MV-4-11 (cell line): ENCODE measurements at places on chromosomes 2 and 18.

DNA sequence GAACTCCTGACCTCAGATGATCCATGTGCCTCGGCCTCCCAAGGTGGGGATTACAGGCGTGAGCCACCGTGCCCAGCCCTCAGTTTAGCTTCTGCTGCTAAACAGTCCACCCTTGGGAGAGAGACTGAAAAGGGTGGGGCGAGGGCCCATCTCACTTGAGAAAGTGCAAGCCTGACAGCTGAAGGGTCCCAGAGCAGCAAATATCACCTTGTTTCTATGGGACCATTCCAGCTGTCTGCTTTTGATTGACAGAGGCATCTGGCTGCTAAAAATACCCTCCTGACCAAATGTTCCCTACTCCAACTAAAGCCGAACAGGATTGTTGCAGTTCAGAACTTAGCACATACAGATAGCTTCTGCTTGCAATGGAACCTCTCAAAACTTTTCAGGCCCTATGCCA is 436 bp upstream of the SMYD1 start:
- DNase-seq: no peak

- peak; percentile 85 for DNase-seq
Measured at GRCh38 chr2:238231251-238231793, 8.5 kb downstream of the HES6 start.

DNA sequence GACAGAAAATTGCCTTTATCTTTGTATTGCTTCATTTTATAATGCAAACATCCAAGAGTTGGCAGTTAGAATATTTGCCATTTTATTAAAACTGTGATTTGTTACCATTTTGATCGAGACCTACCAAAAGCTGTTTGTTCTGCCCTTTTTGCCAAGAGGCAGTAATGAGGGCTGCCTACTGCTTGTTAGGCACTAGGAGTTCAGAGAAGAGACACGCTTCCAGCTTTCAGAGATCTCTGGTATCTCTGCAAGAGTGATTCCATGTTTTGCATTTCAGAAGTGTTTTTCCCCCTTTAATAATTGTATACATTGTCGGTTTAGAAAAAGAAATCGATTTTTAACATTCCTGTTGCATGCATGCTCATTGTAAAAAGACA is 628 bp downstream of the MRPL30 start:
- DNase-seq: no peak

DNA sequence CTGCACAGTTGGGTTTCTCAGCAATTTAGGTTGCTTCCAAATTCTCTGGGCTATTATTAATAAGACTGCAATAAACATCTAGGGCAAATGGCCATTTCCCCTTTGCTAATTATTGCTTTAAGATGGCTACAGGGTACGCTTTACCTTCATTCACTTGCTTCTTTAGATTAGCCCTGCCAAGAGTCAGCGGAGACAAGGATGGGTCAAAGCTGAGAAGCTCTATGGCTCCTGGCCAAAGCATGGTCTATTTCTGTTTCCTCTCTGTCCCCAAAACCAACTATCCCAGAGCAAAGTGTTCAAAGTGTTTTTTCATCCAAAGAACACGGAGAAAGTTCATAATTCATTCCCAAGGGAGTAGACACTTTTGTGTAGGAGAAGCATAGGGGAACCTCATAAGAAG is 75.2 kb upstream of the NFU1 start:
- DNase-seq: no peak

GRCh38 chr2:45332567-45332966 is 278.5 kb downstream of the SRBD1 start:
- no peak for DNase-seq

DNA sequence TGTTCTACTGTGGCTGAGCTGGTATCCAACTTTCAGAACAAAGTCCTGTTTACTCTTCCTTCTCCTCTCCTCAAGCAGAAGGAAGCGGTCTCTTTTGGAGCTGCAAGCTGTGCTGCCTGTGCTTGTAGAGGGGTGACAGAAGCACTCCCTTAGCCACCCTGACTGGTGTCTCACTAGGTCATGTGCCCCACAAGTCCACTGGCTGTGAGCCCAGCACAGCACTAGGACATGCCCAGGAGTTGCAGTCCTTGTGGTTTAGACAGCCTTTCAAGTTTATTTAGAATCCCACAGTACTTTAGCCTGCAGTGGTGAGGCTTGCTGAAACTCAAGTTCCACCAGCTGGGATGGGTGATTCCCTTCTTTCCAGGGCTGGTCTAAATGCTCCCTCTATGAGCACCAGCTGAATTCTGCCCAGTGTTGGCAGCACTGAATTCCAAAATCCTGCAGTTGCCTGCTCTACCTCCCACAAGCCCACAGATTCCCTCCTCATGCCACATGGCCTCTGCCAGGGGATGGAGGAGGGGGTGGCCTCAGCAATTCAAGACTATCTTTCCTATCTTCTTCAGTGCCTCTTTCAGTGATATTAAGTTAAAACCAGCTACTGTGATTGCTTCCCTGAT is 61.2 kb downstream of the CCDC85A start:
- DNase-seq: no peak

- no peak for DNase-seq
Measured at GRCh38 chr2:149738767-149739166, 151.2 kb upstream of the MMADHC start.

GRCh38 chr2:237291138-237291792 is 122.7 kb downstream of the COL6A3 start:
- peak; percentile 62 for DNase-seq

DNA sequence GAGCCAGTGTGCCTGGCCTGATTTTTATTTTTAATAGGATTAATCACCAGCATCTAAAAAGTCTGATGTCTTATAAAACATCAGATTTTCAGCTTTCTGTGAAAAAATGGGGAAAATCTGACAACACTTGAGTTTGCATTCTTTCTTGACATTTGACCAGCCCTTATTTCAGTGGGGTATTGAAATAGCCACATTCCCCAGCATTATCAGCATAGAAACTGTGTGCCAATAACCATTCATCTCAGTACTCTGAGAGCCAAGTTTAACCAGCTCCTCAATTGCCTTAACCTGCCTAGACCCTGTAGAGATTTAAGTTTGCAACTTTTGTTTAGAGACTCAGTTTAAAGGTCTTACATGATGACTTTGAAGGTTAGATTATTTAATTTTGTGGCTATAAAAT is 155.0 kb downstream of the CERS6 start:
- no peak for DNase-seq

DNA sequence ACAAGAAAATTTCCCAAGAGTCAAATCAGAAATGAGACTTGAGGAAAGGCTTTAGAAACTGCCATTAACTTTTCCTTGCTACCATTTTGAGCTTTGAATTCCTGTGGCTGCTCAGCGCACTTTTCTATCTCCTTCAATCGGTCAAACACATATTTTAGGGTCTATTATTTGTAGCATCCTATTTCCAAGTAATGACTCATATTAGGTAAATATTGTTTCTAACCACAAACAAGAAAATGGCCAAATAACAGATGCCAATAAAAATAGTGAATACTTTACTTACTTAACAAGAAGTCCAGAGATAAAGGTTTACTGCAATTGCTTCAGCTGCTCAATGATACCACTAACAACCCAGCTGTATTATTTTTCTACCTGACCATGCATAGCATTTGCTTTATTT is 29.7 kb upstream of the CCDC178 start:
- DNase-seq: no peak

- peak; percentile 71 for DNase-seq
Measured at GRCh38 chr2:204776781-204777559, 231.7 kb downstream of the PARD3B start.

GRCh38 chr18:2797951-2798350 is 48.9 kb upstream of the EMILIN2 start:
- DNase-seq: no peak

- DNase-seq: no peak
Measured at GRCh38 chr2:152580714-152581113, 136.5 kb downstream of the PRPF40A start.

GRCh38 chr2:132891498-132891897 is 221.5 kb upstream of the LYPD1 start:
- DNase-seq: no peak

DNA sequence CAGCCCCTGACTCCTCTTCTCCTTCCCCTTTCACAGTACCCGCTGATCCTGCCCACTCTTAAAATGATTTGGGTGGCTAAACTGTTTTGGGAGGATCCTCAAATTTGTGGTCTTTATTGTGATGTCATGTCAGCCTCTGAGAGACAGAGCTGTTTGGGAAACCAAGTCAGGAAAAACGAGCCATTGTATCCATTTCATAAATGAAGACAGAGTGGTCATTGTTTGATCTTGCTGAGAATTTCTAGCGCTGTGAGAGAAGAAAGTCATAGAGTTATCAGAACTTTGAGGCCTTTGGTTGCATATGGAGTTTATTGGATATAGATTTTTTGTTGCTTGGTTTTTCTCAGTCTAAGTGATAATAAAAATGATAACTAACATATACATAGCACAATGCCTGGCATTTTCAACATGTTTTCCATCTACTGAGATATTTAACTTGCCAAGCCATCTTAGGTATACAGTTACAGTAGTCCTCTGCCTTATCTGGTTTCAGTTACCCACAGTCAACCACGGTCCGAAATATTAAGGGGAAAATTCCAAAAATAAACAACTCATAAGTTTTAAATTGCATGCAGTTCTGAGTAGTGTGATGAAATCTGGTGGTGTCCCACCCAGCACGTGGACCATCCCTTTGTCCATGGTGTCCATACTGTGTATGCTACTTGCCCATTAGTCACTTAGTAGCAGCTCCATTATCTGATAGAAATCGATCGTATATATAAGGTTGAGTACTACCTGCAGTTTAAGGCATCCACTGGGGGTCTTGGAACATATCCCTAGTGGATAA is 105.0 kb upstream of the RASGRP3 start:
- DNase-seq: no peak

- DNase-seq: peak; percentile 94
Measured at GRCh38 chr2:241148891-241149674, at the start of gene PASK. PASK (minus strand) TSS chr2:241149472; CDS start chr2:241143032, 6,440 bp downstream.
